Thoracic aorta (tissue), 2 donors: ENCODE measurements at places on chromosomes 6 and 20. TPM values are rescaled to one million over a fixed set of nuclear protein-coding genes. Genes with fewer than 3 reads are reported as not detected.

- DNase-seq: no peak
- peaks cover 12% of the 10 kb centered on the region for H3K36me3 ChIP-seq
- no peaks in the 10 kb centered on the region for H3K27me3 ChIP-seq
- no peak overlapping the region for H3K27ac ChIP-seq
These were observed 144.8 kb downstream of the TBC1D7 start for GRCh38 chr6:13183415-13184088.

DNA sequence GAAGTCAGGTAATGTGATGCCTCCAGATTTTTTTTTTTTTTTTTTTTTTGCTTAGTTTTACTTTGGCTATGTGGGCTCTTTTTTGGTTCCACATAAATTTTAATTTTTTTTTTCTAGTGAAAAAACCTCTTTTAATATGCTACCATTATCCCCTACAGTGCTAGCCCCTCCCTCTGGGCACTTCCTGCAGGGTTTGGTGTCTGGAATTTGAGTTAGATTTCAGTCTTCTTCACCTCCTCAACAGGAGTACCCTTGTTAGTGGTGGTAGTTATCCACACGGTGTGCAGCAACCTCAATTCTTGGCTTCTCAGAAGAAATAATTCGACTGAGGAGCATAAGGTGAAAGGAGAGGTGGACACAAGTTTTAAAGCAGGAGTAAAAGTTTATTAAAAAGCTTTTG is 128.8 kb upstream of the SYNCRIP start:
- no peaks in the 10 kb centered on the region for H3K27me3 ChIP-seq
- no peak for DNase-seq
- no peak overlapping the region for H3K4me3 ChIP-seq

DNA sequence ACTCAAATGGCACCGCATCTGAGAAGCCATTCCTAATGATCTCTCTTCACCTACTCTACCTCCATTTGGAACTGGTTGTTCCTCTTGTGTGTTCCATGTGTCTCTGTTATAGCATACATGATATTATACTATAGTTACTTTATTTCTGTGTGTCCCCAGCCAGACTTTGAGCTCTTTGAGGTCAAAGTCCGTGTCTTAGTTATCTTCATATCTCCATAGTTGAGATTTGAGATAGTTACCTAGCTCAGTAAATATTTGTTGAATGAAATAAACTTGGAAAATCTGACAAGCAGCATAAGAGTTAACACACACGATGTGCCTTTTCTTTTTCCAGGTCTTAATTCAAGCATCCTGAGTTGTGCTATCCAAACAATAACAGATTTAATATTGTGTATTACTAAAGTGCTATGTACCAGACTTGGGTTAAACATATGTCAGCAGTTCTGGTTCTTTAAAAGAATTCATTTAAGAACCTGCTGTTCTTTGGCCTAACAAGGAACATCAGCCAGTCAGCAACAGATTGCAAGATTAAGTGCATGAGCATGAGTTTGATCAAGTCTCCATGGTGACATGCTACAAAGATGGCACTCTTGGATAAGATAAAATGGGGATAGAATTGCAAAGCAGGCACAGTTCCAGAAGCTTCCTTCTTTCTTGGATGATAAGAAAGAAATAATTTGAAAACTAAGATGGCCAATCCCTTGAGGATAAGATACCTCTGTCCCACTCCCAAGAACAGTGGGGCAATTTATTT is 8.7 kb upstream of the TNFRSF21 start:
- H3K36me3 ChIP-seq: no peaks in the 10 kb centered on the region
- no peaks in the 10 kb centered on the region for H3K27me3 ChIP-seq
- H3K4me1 ChIP-seq: no peaks in the 10 kb centered on the region
- H3K27ac ChIP-seq: no peak overlapping the region
- H3K4me3 ChIP-seq: no peak overlapping the region

DNA sequence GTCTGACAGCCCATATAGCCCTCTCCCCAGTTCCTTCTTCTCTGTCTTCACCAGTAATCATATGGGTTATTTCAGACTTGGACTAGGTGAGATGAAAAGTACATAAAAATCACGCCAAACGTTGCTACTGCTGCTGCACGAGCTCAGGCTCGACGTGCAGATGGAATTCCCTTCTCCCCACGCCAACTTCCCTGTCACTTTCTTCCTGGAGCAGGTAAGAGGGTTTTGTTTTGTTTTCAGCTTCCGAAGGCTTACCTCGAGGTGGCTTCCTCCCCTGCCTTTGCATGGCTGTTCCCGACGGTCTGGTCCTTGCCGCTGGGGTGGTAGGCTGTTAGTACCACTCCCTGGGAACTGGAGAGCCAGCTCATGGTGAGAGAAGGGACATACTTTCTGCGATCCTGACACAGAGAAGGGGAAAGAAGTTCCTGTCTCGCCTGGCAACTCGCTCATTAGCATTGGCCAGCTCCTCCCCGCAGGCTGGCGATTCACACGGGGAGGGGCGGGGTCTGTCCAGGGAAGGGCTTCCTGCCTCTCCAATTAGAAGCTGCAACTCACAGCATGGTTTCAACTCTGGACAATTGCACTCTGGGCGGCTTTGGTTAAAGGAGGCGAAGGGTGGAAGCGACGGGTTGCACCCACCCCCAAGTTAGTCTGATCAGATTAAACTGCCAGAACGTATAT is at the start of gene ARHGAP18:
Gene ARHGAP18, minus strand, starts transcription at position 409 of the 681 bp plus-strand sequence. Its CDS starts 41 bp downstream, at position 368.
- peak within 1 kb of the TSS; percentile 81 for H3K27ac ChIP-seq
- no peaks in the 10 kb centered on the region for H3K36me3 ChIP-seq
- H3K4me3 ChIP-seq: peak within 1 kb of the TSS; percentile 89
- no peaks in the 10 kb centered on the region for H3K27me3 ChIP-seq
- H3K4me1 ChIP-seq: peaks cover 15% of the 10 kb centered on the region

DNA sequence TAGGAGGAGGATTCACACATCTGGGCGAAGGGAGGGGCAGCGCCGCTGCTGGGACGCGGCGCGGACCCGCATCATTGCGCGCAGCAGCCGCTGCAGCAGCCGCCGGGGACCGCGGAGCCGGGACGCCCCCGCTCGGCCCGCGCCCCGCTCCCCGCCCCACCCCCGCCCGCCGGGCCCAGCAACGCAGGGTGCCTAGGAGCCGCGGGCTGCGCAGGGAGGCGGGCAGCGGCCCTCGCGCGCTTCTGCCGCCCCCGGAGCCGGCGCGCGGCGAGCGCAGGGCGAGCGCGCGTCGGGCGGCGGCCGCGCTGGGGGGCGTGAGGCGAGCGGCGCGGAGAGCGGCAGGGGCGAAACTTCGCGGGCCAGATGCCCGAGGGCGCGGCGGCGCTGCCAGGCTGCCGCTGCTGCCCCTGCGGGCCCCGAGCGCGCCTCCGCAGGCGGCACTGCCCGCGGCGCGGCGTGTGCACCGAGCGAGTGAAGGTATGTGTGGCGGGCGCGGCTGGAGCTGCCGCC is at the start of gene NKAIN2:
Gene NKAIN2, plus strand, starts transcription at position 362 of the 510 bp plus-strand sequence.
- no peak within 1 kb of the TSS for H3K27ac ChIP-seq
- peaks cover 6% of the 10 kb centered on the region for H3K27me3 ChIP-seq
- no peaks in the 10 kb centered on the region for H3K36me3 ChIP-seq
- H3K4me3 ChIP-seq: peak within 1 kb of the TSS; percentile 76

DNA sequence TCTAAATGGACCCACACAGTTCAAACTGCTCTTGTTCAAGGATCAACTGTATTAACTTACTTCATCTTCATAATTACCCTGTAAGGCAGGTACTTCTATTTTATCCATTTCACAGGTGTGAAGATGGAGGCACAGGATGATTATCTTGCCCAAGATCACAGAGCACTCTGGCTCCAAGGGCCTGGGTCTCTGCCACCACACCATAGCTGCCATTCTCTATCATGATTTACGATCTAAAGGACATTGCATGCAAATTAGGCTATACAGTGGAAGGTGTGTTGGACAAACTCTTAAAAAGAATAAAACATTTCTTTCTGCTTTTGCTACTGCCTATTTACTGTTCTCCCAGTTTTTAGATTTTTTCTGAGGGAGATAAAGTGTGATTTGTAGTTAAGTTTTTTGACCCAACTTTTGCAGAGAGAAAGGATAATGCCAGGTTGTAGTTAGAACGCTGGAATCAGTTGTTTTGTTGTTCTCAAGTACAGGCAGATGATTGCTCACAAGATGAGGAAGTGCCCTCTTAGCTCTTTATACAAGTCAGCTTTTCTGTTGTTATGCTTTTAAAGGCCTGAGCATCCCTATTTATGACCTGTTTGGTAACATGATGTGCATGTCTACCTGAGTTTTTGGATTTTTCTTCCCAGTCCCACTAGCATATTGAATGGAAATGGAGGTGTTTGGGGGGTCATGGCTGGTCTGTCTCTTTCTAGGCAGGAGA is 247.9 kb downstream of the ZFAND3 start:
- H3K36me3 ChIP-seq: peaks cover 4% of the 10 kb centered on the region
- peaks cover 6% of the 10 kb centered on the region for H3K4me1 ChIP-seq
- DNase-seq: no peak

GRCh38 chr6:152206072-152206818 is 398.8 kb downstream of the ESR1 start:
- no peaks in the 10 kb centered on the region for H3K27me3 ChIP-seq
- H3K4me3 ChIP-seq: no peak overlapping the region
- H3K36me3 ChIP-seq: peaks cover 34% of the 10 kb centered on the region
- no peak for DNase-seq
- peak overlapping the region; percentile 22 for H3K27ac ChIP-seq

DNA sequence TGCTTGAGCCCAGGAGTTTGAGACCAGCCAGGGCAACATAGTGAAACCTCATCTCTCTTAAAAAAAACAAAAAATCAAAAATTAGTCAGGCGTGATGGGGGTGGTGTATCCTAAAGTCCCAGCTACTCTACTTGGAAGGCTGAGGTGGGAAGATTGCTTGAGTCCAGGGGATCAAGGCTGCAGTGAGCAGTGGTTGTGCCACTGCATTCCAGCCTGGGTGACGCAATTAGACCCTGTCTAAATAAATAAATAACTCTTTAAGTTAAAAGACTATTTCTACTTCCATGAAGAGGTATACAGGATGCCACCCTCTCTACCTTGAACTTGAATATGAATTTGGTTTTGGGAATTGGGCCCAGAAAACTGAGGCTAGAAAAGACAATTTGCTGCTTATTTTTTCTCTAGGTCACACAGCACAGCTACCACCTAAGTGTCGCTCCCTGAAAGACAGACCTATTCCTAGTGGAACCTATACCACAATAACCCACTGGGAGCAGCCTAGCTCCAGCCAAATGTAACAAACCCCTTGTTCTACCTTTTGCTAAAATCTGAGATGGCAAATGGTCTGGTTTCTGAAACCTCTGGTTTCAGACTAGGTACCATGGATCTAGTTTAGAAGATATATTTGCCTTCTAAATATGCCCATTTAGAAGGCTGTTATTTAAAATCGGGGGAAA is 35.2 kb downstream of the HMGCLL1 start:
- no peak for DNase-seq
- no peaks in the 10 kb centered on the region for H3K36me3 ChIP-seq
- no peak overlapping the region for H3K4me3 ChIP-seq
- no peaks in the 10 kb centered on the region for H3K27me3 ChIP-seq

- no peak overlapping the region for H3K27ac ChIP-seq
- H3K4me3 ChIP-seq: no peak overlapping the region
- H3K36me3 ChIP-seq: no peaks in the 10 kb centered on the region
- H3K27me3 ChIP-seq: no peaks in the 10 kb centered on the region
These were observed 42.7 kb upstream of the FAM210B start for GRCh38 chr20:56316051-56316450.

GRCh38 chr6:24797596-24798216 is 1.0 kb downstream of the ARMH2 start:
- no peaks in the 10 kb centered on the region for H3K27me3 ChIP-seq
- no peak for DNase-seq
- H3K4me3 ChIP-seq: no peak overlapping the region
- no peak overlapping the region for H3K27ac ChIP-seq
- no peaks in the 10 kb centered on the region for H3K36me3 ChIP-seq
- H3K4me1 ChIP-seq: no peaks in the 10 kb centered on the region

DNA sequence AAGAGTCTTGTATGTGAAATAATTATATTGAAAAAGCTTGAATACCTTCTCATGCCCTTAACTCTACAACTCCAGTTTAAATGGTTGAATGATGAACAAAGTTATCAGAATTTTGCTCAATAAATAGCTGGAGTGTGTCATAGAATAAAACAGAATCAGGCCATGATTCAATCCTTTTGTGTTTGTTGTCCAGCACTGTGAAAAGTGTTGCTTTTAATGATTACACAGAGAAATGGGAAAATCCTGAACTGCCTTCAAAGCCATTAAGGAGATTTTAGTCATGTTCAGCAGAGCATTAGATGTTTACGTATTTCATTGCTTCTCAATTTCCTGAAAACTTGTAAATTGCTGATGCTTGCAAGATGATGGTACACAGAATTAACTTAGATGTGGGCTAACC is 262.9 kb upstream of the BTBD3 start:
- no peaks in the 10 kb centered on the region for H3K4me1 ChIP-seq
- DNase-seq: no peak
- no peaks in the 10 kb centered on the region for H3K27me3 ChIP-seq
- no peak overlapping the region for H3K4me3 ChIP-seq
- no peaks in the 10 kb centered on the region for H3K36me3 ChIP-seq

DNA sequence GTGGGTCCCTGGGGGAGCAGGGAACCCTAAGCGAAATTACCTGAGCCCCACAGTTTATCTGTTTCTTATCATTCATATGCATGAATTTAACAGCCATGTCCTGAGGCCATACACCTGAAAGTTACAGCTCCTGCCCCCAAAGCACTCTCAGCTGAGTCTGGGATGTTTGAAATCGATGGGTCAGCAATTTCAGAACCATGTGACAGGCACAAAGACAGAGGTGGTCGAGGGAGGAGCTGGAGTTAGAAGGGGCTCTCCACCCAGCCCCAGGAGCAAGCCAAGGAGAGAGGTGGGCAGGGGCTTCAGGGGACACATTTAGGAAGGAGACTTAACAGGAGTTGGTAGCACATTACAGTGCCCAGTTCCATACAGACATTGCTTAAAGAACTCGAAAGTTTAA is 14.9 kb downstream of the TTBK1 start:
- H3K36me3 ChIP-seq: no peaks in the 10 kb centered on the region
- H3K4me3 ChIP-seq: no peak overlapping the region
- no peak for DNase-seq
- H3K4me1 ChIP-seq: no peaks in the 10 kb centered on the region

Gene BPIFB2
- not detected for total RNA-seq

Gene C2
- 40.2 TPM for total RNA-seq

Gene BMP6
- total RNA-seq: 4.7 TPM

Gene RSPO4
- total RNA-seq: not detected

Gene SIRT5
- total RNA-seq: 10.0 TPM
